HuH-7.5 (cell line): ENCODE measurements at places on chromosomes 16 and 17.

DNA sequence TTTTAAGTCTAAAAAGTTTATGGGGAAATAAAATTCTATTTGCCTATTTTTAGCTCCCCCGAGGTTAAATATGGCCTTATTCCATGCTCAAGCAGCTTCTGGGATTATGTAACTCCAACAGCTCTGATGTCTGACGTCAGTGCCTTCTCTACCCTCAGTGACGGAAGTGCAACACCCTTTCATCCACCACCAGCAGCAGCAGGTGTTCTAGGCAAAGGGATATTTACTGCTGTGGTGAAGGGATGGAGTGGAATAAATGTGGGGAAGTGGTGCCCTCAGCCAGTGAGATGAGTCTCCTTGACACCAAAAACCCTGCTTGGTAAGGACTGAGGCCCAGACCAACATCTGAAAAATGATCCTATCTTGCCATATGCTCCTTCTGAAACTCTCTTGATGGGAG lies 247.4 kb downstream of the SHISA9 start:
- no peak for DNase-seq

GRCh38 chr16:28985211-28986041 lies 574 bp downstream of the LAT start:
- DNase-seq: no peak

- no peak for DNase-seq
Observed at GRCh38 chr16:5044011-5044540, 10.3 kb upstream of the NAGPA start.

DNA sequence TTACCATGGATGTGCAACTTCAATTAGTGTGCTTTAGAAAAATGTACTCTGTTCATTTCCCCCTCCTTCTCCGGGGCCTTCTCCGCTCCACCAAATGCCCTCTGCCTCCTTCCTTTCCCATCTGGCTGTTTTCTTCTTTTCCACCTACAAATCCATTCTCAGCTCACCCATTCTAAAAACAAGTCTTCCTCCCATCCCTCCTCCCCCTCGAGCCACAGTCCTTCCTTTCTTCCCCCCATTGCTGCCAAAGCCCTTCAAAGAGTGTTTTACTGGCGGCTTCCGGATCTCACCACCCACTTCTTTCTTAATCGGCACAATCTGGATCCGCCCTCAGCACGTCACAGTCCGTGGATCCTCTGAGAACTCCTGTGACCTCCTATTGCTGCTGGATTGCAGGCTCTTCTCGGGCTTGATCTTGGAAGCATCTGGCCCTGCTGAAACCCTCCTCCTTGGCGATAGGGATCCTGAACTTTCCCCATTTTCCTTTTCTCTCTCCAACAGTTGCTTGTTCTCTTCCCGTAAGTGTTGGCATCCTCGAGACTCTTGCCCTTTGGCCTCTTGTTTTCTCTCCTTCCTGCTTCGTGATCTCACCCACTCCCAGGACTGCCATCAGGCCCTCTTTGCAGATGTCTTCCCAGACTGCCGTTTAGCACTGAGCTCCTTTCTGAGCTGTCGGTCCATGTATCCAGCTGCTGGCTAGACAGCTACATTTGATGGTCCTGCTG lies 36.0 kb upstream of the FBXO47 start:
- no peak for DNase-seq

DNA sequence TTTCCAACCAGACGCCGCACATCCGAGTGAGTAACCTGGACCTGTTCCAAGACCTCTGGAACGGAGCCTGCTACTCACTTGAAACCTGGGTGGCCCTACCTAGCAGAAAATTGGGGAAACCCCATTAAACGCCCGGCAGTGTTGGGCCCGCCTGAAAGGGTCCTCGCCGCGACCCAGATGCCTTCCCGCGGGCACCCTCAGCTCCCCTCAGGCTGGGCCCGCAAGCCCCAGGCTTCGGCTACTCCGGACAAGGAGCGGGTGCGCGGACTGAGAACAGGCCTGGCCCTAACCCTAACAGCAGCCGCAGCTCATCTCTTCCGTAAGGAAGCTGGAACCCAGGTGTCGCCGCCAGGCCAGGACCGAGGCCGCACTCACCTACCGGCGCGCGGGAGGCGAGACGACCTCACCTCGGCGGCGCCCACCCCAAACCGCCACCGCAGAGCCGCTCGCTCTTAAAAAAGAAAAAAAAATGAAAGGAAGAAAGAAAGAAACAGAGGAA lies 344 bp downstream of the PSME3IP1 start:
- no peak for DNase-seq

GRCh38 chr17:73015722-73016276 lies 76.7 kb downstream of the SLC39A11 start:
- no peak for DNase-seq

GRCh38 chr17:48997103-48997826 lies at the start of gene IGF2BP1:
IGF2BP1 (plus strand) TSS chr17:48997385; CDS start chr17:48997746, 361 bp downstream.
- peak; percentile 80 for DNase-seq

- DNase-seq: no peak
Observed at GRCh38 chr17:72185564-72185963, 64.7 kb downstream of the SOX9 start.

GRCh38 chr17:5958850-5959249 lies 111.3 kb upstream of the WSCD1 start:
- DNase-seq: no peak

- DNase-seq: no peak
Observed at GRCh38 chr17:40778461-40778860, 3.9 kb downstream of the KRT27 start.

GRCh38 chr16:67718668-67719047 lies 458 bp downstream of the GFOD2 start:
- peak; percentile 36 for DNase-seq

DNA sequence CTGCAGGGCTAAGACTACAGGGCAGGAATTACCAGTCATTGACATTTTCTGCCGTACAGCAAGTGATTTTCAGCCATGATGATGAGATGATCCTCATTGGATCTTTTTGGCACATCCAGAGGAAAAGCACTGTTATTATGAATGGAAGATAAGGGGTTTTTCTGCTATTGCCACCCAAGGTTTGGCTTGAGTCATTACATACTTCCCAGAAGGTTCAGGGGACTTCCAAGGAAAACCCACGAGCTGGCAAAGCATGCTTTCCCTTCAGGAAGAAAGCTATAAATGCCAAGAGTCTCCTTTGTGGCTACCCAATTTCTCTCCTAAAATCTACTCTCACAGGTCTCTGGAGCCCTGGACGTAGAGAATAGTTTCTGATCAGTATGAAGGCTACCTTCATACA lies 6.1 kb downstream of the CHST4 start:
- no peak for DNase-seq

DNA sequence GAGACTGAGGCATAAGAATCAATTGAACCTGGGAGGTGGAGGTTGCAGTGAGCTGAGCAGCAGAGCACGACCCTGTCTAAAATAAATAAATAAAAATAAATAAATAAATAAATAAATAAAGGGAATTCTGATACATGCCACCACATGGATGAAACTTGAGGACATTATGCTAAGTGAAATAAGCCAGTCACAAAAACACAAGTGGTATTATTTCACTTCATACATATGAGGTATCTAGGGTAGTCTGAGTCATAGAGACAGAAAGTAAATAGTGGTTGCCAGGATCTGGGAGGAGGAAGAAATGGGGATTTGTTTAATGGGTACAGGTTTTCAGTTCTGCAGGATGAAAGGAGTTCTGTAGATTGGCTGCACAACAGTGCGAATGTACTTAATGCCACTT lies 16.3 kb downstream of the PIPOX start:
- DNase-seq: no peak

DNA sequence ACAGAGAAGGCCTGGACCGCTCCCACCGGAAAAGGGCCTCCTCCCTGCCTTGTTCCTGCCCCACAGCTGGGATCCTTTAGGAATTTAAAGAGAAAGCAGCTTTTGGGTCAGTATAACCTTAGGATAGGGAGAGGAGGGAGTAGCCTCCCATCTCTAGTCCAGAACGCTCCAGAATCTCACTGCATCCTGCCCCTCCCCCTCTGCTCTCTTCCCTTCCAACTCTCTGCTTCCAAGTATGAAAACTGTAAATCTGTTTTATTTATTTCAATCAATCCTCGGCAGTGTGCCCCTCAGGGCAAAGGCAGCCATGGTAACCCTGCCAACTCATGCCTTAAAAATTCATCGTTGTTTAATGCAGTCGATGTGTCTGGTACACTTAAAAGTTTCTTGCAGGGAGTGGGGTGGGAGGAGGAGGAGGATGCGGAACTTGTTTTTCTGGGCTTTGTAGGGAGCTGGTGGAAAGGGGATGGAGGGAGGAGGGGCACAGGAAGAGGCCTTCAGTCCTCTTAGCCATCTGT lies 21.2 kb upstream of the MTSS2 start:
- DNase-seq: no peak

GRCh38 chr16:54817432-54817831 lies 113.2 kb upstream of the IRX5 start:
- peak; percentile 4 for DNase-seq

GRCh38 chr17:2240541-2240940 lies 63.0 kb downstream of the SMG6 start:
- DNase-seq: no peak

- no peak for DNase-seq
Observed at GRCh38 chr16:66601471-66601870, 3.0 kb upstream of the CMTM3 start.

- DNase-seq: no peak
Observed at GRCh38 chr17:80774643-80775281, 216.9 kb upstream of the CHMP6 start.

- DNase-seq: no peak
Observed at GRCh38 chr16:26134588-26134987, 442.8 kb downstream of the HS3ST4 start.

GRCh38 chr17:21019976-21020586 lies 22.7 kb downstream of the USP22 start:
- no peak for DNase-seq

GRCh38 chr16:88415713-88416323 lies 33.1 kb downstream of the ZNF469 start:
- no peak for DNase-seq

- DNase-seq: no peak
Observed at GRCh38 chr16:49638673-49639610, 217.0 kb downstream of the ZNF423 start.

DNA sequence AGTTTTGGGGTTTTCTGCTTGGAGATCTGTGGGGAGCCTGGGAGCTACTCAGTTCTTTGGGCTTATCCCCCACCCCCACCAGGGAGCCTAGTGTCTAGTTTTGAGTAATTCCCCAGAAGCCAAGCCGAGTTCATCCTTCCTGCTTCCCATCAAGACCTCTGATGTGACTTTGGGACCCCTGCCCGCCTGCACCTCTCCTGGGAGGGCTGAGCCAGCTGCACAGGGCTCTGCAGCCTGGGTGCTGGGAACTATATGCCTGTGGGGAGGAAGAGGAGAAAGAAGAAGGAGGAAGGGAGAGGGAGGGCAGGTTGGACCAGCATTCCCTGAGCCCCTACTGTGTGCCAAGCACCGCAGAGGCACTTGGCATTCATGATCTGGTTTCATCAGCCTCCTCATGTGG lies 178.9 kb downstream of the TMEM132E start:
- no peak for DNase-seq

DNA sequence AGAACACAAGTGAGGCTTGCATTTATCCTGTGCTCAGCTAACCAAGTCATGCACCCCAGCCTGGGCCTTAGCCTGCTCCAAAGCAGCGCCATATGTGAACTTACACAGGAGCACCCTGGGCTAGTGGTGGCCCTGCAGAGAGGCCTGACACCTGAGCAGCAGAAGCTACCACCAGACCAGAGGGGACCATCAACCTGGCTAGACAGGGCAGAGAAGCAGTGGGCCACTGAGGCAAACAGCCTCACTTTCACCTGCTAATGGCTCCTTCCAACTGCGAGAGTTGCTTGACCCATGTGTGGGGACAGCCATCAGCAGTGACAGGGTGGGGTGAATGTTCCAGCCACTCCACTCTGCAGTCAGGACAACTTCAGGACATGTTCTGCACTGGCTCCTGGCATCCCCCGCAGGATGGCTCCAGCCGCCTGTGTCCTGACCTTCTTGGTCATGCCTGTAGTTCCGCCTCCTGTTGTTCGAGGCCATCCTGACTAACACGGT lies 2.9 kb upstream of the C16orf95 start:
- no peak for DNase-seq

GRCh38 chr17:77685881-77686486 lies 272.5 kb upstream of the TNRC6C start:
- no peak for DNase-seq

DNA sequence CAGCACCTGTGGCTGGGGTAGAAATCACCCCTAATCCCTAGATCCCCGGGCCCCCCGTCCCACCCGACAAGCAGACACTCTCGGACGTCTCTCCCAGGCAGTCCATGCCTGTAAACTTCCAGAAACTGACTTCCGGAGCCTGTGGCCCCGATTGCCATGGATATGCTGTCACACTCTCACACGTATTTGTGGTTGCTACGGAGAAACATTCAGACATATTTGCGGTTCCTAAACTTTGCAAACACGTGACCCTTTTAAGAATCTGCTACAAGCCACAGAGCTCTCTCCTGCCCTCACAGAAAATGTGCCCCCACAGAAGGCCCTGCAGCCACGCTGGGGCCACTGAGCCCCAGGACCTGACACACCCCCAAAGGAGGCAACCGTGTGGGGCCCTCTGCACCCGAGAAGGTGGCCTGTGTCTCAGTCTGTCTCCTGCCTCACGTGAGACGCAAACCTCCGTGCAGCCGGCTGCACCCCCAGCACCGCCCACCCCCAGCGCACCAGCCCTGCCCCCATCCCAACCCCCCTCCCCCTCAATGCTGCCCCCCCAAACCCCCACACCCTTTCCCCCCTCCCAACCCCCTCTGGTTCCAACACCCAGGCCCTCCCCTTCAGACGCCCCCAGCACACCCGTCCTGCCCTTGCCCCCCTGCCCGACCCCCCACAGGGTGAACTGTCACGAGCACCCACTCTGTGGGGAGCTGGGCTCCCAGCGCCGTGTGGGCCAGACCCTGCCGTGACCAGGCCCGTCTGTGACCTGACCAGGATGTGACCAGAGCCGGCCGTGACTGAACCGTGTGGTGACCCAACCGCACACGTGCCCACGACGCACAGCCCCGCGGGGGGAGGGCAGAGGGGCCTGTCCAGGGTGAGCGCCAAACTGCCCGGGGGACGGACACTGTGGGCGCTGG lies 66.3 kb upstream of the METRNL start:
- no peak for DNase-seq

DNA sequence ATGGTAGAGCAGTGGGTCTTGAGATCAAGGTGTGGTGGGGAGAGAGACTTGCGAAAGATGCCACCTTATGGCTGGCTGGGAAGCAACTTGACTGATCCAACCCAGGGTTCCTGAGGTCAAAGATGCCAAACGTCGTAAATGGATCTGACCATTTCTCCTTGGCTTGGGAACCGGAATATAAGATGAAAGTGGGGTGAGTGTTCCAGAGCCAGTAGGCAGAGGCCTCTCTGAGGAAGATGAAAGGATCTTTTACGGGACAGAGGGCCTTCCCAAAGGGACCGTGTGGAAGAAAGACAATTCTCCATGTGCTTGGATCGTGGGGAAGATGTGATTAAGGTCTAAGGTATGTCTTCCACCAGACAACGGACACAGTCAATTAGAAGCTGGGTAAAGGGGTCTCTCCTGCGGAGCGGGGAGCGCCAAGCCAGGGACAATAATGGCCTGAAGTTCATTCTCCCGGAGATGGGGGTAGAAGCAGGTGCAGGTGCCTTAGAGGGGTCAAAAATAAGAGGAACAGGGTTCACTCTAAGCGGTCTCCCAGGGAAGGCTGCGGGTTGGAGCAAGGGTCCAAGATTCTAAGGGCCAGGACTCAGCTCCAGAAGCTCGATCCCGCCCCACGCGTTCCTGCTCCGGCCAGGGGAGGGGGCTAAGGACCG lies 800 bp downstream of the FXR2 start:
- DNase-seq: no peak

- no peak for DNase-seq
Observed at GRCh38 chr17:66518108-66518507, 215.7 kb downstream of the PRKCA start.

- no peak for DNase-seq
Observed at GRCh38 chr16:48121276-48121675, 34.5 kb downstream of the ABCC12 start.

GRCh38 chr16:73697336-73697735 lies 599.3 kb upstream of the PSMD7 start:
- no peak for DNase-seq
